ENCODE measurements at places on chromosomes 6 and 20. TPM values are rescaled to one million over a fixed set of nuclear protein-coding genes. Genes with fewer than 3 reads are reported as not detected.

OR12D3 gene
- total RNA-seq: not detected

PRDM13 gene
- 3.4 TPM for total RNA-seq

SNRNP48 gene
- total RNA-seq: 15.5 TPM

BANF2 gene
- not detected for total RNA-seq

KHDC1 gene
- total RNA-seq: 5.8 TPM

GJE1 gene
- total RNA-seq: not detected
